ENCODE measurements at places on chromosomes 4 and X.

DNA sequence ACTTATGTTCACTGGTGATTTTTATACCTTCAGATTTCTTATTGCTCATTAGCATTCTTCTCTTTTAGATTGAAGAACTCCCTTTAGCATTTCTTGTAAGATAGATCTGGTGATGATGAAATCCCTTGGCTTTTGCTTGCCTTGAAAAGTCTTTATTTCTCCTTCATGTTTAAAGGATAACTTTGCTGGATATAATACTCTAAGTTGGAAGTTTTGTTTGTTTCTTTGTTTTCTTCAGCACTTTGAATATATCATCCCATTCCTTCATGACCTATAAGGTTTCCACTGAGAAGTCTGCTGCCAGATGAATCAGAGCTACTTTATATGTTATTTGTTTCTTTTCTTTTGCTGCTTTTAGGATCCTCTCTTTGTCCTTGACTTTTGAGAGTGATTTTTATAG is 18.5 kb downstream of the CC2D2A start:
- no peak for DNase-seq

GRCh38 chr4:39335566-39335965 is 30.6 kb downstream of the RFC1 start:
- no peak for DNase-seq

DNA sequence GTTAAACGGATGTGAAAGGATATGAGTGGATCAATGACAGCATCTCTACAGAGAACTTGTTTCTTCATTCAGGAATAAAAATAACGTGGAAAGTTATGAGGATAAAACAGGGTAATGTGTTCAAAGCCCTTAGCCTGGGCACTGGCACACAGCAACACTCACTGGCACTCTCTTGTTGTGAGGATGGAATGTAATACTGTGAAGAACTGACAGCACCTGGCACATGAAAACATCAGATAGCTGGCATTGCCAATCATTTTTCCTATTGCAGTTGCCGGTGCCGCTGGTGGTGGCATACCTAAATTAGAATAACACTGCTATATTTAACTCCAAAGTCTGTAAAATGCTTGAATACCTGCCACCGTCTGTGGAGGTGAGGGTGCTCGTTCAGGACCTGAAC is 1061.2 kb downstream of the DMD start:
- no peak for DNase-seq

DNA sequence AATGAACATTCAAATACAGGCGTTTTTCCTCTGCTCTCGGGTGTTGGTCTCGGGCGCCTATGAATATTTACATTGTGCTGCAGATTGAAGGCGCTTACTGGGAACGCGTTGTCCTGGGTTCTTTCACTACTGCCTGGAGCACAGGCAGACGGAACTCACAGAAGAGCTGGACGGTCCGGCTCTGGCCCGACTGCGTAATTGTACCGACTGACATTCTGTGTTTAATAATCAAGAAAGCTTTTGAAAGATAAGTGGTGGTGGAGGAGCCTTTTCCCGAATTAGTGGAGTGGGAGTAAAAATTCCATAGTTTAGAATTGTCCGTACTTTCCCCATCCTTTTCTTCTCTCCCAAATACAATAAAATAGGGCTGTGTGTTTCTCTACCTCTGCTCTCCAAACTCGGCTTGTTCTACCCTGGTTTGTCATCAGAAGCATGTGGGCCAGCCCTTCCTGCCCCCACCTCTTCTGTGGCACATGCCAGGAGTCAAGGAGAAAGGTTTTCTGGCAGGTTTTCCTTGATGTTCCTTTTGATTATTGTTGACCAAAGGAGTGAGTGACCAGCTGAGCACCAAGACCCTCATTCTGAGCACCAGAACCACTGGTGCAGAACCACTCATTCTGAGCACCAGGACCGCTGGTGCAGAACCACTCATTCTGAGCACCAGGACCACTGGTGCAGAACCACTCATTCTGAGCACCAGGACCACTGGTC is 2.3 kb downstream of the FHDC1 start:
- DNase-seq: no peak

DNA sequence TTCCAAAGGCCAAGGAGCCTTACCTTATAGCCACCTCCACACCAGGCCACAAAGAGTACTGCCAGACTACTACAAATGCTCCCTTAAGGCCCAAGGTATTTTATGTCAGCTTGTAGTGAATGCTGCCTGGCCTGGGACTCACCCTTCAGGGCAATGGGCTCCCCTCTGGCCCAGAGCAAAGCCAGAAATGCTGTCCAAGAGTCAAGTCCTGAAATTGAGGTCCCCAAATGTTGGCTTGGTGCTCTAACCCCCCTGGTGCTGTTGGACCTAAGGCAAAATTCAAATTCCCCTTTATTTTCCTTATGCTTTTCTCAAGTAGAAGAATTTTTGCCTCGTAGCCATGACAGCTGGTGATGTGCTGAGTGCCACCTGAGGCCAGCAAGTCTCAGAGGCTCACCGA is 1354.3 kb upstream of the DIAPH2 start:
- DNase-seq: no peak

DNA sequence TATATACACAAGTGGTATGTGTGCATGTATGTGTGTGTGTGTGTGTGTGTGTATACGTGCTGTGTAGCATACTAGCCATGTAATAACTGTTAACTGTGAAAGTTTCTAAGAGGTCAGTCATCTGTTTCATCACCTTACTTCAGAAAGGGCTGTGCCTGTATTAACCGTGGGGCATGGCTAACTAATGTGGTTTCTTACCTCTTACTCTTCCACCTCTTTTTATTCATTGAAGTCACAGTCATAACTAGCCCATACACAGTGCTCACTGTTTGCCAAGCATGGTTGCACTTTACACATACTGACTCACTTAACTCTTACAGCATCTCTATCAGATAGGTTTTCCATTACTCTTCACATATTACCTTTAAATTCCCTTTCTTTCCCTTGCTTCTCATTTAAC is 23.7 kb upstream of the LRAT start:
- peak; percentile 66 for DNase-seq

GRCh38 chr4:183330841-183331240 is 8.6 kb upstream of the CLDN24 start:
- no peak for DNase-seq

DNA sequence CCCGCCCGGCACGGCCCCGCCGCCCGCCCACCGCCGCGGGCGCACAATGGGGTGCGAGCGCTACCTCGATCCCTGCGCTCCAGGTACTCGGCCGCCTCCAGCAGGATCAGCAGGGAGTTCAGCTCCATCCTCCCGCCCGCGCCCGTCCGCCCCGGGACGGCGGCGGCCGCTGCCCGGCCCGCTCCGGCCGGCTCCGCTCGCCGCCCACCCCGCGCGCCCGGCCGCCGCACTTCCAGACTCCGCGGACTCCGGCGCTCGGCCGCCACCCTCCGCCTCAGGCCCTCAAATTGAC is at the start of gene MXD4:
Gene MXD4 (minus strand): TSS at position 257 of the 292 bp plus-strand sequence. CDS start 129 bp downstream, at position 128.
- DNase-seq: no peak

DNA sequence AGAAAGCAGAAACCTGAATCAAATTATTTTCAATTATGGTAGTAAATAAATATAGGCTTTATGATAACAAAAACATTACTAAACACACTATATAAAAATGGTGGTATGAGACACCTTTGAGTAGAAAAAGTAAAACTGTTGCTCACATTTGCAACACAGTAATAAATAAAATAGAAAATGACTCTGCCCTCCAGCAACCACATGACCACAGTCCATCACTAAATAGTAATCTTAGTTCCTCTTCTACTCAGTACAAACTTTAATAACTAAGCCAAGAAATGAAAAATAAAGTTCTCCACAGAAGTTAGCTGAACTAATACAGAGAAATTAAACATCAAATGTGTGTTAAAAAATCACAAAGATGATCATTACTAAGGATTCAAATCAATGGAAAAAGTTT is 108.5 kb downstream of the ADGRA3 start:
- DNase-seq: no peak

Data from ACHN (cell line).